ENCODE measurements at places on chromosomes 7 and 10.

DNA sequence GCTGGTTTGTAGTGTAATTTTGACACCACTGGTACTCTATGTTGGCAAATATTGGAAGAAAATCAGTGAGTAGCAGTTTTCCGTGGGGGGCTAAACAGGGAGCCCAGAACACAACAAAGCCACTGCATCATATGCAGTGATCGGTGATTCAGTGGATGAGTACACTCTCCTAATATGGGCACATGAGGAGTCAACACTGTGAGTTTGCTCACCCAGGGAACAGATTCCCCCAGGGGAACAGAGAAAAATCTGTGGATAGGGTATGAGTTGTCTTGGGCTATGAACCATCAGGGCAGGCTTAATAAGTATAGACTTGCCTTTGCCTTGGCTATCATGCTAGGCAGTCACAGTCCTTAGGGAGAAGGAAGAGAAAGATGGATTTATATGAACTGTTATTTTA, 227.7 kb upstream of the SEMA3E start:
- no peak for DNase-seq

GRCh38 chr10:87850742-87851205, 12.6 kb downstream of the KLLN start:
- no peak for DNase-seq

GRCh38 chr10:50624866-50625501, 1.2 kb upstream of the SGMS1 start:
- peak; percentile 45 for DNase-seq

DNA sequence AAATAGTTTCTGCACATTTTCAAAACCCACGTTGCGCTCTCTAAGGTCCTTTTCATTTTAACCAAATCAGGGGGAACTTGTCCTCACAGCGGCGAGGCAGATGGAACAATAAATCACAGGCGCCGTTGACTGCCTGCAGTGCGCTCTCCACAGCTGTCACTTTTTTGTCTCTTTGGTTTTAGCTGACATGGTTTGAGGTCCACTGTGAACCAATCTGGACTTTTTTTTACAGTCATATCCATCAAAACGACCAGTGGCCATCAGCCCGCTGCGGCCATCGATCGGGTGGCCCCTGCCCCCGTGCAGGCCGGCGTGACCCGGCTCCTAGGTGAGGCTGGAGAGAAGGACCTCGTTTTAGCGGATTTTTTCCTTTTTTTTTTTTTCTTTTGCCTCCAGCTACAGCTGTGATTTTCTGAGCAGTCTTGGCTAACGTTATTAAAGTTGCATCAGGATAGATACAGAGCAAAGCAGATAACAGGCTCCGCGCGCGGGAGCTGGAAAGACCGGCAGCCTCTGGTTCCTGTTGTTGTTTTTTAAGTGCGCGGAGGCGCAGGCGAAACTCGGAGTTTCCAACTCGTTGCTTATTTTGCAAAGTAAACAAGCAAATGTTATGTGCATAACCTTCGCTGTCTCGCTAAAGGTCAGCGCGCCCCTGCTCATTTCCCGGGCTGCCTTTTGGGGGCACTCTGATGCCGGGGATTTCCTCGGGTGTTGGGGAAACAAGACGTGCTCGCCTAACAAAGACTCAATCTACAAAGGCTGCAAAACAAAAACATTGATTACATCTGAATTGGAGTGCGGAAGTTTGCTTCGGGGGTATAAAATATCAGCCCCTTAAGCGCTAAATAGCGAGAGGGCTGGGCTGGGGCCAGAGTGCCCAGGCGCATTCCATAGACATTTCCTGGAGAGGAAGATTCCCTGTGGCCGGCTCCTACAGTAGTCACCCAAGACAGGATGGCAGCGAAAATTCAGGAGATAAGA, 414.8 kb upstream of the MKI67 start:
- no peak for DNase-seq

GRCh38 chr7:154409703-154410311, 357.6 kb downstream of the DPP6 start:
- DNase-seq, result no peak

DNA sequence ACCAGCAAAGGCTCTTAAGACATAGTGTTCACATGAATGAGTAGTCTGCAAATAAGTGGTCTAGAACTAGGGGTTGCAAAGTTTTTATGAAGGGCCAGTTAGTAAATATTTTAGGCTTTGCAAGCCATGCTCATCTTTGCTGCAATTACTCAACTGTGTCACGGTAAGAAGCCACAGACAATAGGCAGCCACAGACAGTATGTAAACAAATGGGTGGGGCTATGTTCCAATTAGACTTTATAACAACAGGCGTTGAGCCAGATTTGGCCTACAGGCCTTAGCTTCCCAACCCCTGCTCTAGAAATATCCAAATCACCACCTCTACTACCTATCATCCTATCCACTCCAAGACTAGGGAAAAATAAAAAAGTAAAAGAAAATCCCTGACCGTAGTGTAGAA, 9.2 kb downstream of the IKZF5 start:
- no peak for DNase-seq

GRCh38 chr7:125358551-125359167, 429.0 kb upstream of the POT1 start:
- DNase-seq, result no peak

DNA sequence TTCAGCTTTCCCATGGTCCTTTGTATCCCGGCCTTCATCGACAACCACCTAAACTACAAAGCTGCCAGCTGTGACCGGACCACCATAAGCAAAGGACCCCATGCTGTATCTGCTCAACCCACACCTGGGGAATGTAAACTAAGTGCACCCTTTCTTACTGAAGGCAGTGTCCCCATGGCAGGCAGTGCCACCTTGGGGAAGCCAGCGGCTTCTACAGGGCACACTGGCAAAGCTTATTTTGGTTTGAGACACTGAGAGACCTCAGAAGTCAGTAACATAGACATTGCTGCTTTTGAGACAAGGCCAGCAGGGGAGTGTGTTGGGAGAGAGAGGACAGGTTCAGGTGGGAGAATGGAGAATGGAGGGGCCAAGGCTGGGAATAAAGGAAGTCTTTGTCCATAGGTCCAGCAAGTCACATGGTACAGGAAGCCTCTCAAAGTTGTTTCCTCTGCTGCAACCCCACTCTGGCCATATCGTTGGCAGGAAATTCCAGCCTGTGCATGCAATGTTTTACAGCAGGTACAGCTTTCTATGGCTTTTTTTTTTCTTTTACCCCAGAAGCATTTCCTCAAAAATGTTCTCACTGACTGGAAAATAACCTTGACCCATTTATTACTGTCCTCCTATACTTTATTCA, 85.9 kb upstream of the NPVF start:
- no peak for DNase-seq

DNA sequence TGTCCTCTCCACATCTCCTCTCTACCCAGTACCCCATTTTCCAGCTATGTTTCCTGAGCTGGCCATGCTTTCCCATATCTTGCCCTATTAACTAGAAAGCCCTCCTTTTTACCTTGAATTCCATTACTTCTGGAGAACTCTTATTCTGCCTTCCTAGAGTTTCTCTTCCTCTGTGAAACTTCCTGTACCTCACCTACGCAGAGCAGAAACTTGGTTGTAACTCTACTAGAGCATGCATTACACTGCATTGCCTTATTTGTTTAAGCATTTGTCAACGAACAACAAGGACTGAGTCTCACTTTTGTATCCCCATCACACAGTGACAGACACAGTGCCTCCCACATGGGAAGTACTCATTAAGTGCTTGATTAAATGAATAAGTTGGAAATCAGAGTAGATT, 36.4 kb downstream of the VCL start:
- no peak for DNase-seq

DNA sequence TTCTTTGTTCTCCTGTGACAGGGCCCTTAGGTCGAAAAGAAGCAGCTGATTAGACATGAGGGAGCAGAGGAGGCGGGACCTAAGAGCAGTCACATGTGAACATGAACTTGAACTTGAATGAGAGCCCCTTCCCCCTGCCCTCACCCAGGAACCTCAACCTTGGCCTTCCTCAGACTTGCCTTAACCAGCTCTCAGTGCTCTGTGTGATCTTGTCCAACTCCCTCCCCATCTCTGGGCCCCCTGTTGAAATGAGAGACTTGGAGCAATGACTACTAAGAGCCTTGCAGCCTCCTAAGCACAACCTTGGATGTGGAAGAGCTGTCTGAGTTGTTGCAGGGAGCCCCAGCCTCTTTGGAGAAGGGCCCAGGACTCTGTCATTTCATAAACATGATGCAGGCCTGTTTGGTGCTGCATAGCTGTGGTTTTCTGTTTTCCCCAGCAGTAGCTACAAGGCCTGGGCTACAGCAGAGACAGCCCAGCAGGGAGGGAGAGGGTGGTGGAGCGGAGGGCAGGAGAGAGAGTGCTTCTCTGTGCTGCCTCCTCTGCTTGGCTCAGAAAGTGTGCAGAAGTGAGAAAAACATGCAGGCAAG, 123.9 kb upstream of the ZMIZ1 start:
- no peak for DNase-seq

DNA sequence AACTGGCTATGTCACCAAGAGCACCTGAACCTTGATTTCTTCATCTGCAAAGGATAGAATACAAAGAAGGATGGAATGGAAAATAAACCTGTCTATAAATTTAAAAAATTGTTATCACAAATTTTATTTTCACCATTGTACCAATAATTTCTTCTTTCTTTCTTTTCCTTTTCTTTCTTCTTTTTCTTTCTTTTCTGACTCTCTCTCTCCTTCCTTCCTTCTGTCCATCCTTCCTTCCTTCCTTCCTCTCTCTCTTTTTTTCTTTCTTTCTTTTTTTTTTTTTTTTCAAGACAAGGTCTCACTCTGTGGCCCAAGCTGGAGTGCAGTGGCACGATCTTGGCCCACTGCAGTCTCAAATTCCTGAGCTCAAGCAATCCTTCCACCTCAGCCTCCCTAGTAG, 36.6 kb upstream of the SORBS1 start:
- no peak for DNase-seq

- DNase-seq, result no peak
Measured at GRCh38 chr10:110876000-110876399, 4.3 kb downstream of the PDCD4 start.

- DNase-seq, result no peak
Measured at GRCh38 chr10:7649673-7650300, 17.0 kb downstream of the ITIH5 start.

- no peak for DNase-seq
Measured at GRCh38 chr7:18552316-18552916, 56.9 kb downstream of the HDAC9 start.

DNA sequence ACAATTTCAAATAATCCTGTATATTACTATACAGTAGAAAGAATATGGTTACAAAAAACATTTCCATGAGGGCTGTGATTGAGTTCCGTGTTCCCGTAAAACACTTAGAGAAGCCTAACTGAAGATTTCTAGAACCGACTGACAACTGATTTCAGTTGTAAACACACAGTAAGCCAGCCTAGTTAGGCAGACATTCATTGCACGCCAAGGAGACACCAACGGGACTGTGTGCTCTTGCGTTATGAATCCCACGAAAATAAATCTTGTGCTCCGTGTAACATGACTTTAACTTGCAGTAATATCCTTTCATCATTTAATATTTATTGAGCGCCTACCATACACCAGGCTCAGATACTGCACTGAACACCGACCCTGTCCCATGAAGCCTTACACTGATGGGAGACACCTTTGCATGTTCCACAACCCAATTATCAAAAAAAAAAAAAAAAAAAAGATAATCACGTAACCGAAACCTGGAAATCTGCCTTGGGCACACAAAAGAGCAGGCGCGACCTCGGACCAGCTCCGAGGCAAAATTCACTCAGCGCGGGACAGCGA, 420 bp upstream of the KLHL7 start:
- no peak for DNase-seq

DNA sequence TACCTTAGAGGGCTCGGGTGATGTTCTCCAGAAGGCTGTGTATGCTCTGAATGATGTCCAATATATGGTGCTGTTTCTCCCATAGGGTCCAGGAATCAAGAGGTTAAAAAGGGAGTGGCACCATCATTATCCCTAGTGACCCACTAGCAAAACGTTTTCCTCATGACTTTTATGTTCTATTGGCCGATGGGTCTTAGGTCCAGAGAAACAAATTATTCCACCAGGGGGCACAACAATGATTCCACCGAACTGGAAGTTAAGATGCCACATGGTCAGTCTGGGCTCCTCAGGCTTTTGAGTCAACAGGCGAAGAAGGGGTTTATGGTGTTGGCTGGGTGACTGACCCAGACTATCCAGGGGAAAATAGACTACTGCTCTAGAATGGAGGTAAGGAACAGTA, 256.1 kb downstream of the COBL start:
- no peak for DNase-seq

DNA sequence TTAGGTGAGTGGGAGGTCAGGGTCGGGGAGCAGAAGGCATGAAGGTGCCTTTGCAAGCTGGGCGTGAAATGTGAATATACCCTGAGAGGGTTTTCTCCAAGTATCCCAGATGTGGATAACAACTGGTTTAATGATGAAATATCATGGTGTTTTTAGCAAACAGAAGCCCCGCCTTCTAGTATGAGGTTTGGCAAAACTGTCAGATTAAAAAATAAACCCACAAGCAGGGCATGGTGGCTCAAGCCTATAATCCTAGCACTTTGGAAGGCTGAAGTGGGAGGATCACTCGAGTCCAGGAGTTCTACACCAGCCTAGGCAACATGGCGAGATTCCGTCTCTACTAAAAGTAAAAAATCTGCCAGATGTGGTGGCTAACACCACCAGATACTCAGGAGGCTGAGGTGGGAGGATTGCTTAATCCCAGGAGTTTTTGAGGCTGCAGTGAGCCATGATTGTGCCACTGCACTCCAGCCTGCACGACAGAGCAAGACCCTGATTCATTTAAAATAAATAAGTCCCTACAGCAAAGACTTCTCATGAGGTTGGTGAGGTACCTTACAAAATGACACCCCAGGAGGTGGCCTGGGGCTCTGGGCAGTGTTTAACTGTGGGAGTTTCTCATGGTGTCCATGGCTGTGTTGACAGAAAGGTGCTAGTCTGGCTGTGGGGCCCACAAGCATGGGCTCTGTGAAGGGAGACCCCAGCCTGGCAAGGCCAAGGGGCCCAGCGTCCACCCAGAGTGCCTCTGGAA, 6.7 kb upstream of the PWWP2B start:
- DNase-seq, result no peak

DNA sequence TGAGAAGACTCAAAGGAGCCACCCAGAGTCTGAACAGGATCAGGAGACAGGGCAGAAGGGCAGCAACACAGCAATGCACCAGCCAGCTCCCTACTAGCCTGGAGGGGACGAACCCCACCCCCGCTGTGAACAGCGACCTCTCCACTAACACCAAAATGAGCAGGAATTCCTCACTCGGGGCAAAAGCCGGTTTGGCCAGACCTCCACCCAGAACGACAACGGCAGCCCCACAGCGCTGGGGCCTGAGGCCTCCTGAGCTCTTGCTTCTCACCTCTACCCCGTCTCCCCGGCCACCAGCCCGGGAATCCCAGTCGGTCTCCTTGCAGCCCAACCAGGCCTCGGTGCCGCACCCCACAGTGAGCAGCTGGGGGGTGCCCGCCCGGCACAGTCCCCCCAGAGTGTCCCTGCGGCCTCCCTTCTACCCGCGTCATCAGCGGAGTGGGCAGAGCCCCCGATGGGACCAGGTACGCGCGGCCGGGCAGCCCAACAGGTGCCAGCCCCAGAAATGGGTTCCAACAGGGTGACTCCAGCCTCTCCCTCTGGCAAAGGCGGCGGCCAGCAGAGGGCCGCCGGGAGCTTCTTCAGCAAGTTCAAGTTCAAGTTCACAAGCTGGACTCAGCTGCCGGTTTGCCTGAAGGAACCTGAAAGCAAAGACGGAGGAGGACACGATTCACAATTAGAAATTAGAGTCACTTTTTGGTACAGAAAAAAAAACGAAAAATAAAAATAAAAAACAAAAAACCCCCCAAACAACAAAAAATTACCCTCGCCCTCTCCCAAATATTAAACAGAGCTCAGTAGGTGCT, 129.0 kb downstream of the MARCHF5 start:
- DNase-seq, result no peak
